ENCODE measurements at places on chromosomes 6 and 20. TPM values are rescaled to one million over a fixed set of nuclear protein-coding genes. Genes with fewer than 3 reads are reported as not detected.

GRCh38 chr20:48729538-48729937, 98.3 kb downstream of the PREX1 start:
- peaks cover 88% of the 10 kb centered on the region for H3K36me3 ChIP-seq
- H3K4me3 ChIP-seq, result no peak overlapping the region
- DNase-seq, result no peak

- no peak overlapping the region for H3K27ac ChIP-seq
- H3K36me3 ChIP-seq, result no peaks in the 10 kb centered on the region
- no peak overlapping the region for H3K4me3 ChIP-seq
- H3K4me1 ChIP-seq, result no peaks in the 10 kb centered on the region
These were observed 275.3 kb downstream of the ALDH8A1 start for GRCh38 chr6:134674562-134674961.

PGBD1 gene
- 4.0 TPM for total RNA-seq

DNA sequence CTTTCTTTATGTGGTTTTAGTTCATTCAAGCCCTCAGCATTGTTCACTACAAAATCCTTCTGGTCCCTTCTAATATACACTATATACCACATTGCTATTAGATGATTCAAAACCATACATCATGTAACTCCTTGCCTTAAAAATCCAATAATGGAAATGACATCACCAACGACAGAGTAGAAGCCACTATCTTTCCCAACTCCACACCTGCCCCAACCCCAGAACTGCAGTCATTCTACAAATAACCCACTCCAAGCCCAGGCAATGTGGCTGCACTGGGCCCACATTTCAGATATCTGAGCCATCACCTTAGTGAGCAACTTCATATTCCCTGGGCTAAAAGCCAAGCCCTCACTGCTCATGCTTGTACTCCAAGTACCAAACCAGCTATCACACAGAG, 22.6 kb upstream of the RUNX2 start:
- H3K27me3 ChIP-seq, result no peaks in the 10 kb centered on the region
- peaks cover 44% of the 10 kb centered on the region for H3K36me3 ChIP-seq
- no peak for DNase-seq
- no peak overlapping the region for H3K4me3 ChIP-seq
- no peak overlapping the region for H3K27ac ChIP-seq

PAK5 gene
- total RNA-seq, result not detected

CHRNA4 gene
- total RNA-seq, result not detected

All from activated CD8-positive, alpha-beta T cell treated with anti-CD3 and anti-CD28 coated beads, Interleukin-2, amount 10 ng/mL, durations not matched to agents 7 days and 5 days (primary cell).